Ovary (tissue), 10 donors: ENCODE measurements at places on chromosomes 6 and 20. TPM values are rescaled to one million over a fixed set of nuclear protein-coding genes. Genes with fewer than 3 reads are reported as not detected.

DNA sequence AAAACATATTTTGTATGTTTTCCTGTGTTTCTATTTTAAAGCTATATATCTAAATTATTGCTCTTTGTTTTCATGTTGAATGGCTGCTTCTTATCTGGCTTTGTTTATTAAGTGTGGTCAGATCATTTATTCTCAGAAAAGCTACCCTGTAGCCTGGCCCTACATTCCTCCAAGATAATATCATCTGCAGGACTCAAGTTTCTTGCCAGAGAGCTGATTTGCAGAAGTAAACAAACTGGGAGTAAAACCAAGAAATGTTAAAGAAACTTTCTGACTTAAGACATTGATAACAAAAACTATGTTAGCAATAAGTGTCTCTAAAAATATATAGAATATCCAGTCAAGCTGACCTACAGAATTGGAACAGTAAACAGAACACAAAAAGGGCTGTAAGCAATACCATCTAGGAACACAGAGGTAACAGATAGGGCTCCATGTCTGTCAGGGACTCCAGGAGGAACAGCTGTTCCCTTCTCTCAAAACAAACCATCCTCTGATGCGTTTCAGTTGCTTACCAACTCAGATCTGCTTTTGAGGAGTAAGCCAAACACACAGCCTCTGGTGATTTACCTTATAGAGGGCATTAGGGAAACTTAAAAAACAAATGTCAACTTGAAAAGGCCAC, 17.5 kb upstream of the CEP85L start:
- no peaks in the 10 kb centered on the region for H3K36me3 ChIP-seq
- H3K4me3 ChIP-seq = no peak overlapping the region
- H3K27ac ChIP-seq = no peak overlapping the region
- no peaks in the 10 kb centered on the region for H3K27me3 ChIP-seq
- no peak for DNase-seq

DNA sequence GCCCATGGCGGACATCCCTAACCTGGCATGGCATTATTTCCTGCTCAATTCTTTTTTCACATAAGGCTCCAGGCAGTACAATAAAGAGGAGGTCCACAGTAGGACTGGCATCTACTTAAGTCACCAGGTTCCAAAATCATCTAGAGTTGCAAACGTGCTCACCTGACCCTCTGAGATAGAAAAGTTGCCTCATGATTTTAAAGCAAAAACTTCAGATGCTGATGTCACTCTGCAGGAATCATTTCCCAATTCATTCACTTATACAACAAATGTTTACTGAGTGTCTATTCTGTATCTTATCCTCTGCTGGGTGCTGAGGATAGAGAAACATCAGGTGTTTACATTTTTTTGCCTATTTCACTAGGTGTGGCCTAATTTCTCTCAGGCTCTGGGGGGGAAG, 2.2 kb downstream of the ADGRF4 start:
- no peak overlapping the region for H3K27ac ChIP-seq
- H3K4me3 ChIP-seq = no peak overlapping the region
- no peaks in the 10 kb centered on the region for H3K36me3 ChIP-seq
- DNase-seq = no peak
- H3K4me1 ChIP-seq = no peaks in the 10 kb centered on the region
- H3K27me3 ChIP-seq = no peaks in the 10 kb centered on the region

- no peaks in the 10 kb centered on the region for H3K27me3 ChIP-seq
- DNase-seq = no peak
- H3K27ac ChIP-seq = no peak overlapping the region
- H3K36me3 ChIP-seq = no peaks in the 10 kb centered on the region
Measured at GRCh38 chr6:147231589-147231988, 27.4 kb downstream of the STXBP5 start.

GRCh38 chr20:57450419-57450818, 59.2 kb downstream of the RBM38 start:
- no peaks in the 10 kb centered on the region for H3K27me3 ChIP-seq
- no peak overlapping the region for H3K27ac ChIP-seq
- DNase-seq = no peak
- H3K4me3 ChIP-seq = no peak overlapping the region

GRCh38 chr6:44606504-44606903, 219.0 kb downstream of the CDC5L start:
- no peak overlapping the region for H3K4me3 ChIP-seq
- no peaks in the 10 kb centered on the region for H3K4me1 ChIP-seq
- H3K27me3 ChIP-seq = no peaks in the 10 kb centered on the region
- H3K27ac ChIP-seq = no peak overlapping the region
- DNase-seq = no peak
- H3K36me3 ChIP-seq = no peaks in the 10 kb centered on the region

DNA sequence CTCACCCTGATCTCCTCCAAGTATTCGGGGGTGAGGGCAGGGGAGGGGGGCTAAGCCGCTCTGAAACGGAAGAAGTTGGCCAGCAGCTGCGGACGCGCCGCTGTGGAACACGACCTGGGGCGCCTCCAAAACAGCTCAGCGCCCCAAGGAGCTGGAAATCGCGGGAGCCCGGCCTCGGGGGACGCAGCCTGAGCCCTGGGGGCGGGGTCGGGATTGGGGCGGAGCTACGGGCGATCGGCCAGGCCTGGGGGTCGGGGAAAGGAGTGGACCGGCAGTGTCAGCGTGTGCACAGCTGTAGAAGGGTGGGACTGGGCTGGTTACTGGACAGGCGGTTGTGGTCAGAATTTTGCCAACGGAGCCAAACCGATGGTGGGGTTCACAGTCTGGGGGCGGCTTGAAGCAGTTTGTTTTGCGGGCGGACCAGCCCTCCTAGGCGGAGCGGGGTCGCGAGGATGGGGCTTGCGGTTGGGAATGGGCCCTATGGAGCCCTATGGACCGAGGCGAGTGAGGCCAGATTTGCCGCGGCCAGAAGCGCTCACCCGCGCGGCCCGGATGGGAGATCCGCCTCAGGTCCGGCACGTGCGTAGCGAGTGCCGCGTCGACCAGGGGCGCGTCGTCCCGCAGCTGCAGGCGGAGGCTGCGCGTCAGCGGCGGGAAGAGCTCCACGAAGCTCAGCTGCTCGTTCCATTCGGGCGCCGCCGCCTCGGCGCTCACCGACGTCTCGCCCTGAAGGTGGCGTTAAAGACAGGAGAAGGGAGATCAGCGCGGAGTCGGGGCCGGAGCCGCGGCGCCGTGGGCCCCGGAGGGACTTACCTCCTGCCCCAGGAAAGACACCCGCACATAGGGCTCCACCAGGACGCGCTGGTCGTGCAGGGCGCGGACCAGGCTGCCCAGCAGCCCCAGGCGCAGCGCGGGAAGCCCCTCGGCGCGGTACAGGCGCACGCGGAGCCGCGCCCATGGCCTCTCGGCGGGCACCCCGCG, 14.3 kb upstream of the SPAG4 start:
- no peaks in the 10 kb centered on the region for H3K36me3 ChIP-seq
- H3K27me3 ChIP-seq = no peaks in the 10 kb centered on the region
- DNase-seq = peak; percentile 88
- peaks cover 6% of the 10 kb centered on the region for H3K4me1 ChIP-seq

DNA sequence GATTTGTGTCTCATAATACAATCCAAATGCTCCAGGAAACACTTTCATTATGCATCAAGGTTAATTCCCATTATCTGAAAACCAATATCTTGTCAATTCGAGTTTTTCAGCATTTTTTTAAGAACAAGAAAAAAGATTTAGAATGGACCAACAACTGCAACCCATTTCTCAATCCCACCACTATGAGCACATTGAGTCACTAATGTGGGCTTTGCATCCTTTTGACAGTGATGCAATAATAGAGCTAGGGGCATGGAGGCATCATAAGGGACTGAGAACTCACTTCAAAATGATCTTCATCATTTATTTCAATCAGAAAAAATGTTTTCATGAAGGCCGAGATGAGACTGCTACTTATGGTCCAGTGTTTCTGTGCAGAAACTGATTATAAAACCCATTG, 74.8 kb upstream of the DEFB112 start:
- no peak overlapping the region for H3K4me3 ChIP-seq
- DNase-seq = no peak
- H3K36me3 ChIP-seq = no peaks in the 10 kb centered on the region
- H3K4me1 ChIP-seq = no peaks in the 10 kb centered on the region
- no peak overlapping the region for H3K27ac ChIP-seq

GRCh38 chr6:165799391-165800153, 136.5 kb upstream of the PDE10A start:
- H3K27ac ChIP-seq = no peak overlapping the region
- DNase-seq = no peak
- H3K27me3 ChIP-seq = no peaks in the 10 kb centered on the region
- H3K4me1 ChIP-seq = peaks cover 2% of the 10 kb centered on the region
- H3K36me3 ChIP-seq = no peaks in the 10 kb centered on the region

GRCh38 chr6:133764008-133764753, 124.7 kb upstream of the TCF21 start:
- no peak for DNase-seq
- H3K4me1 ChIP-seq = peaks cover 16% of the 10 kb centered on the region
- H3K36me3 ChIP-seq = no peaks in the 10 kb centered on the region

- H3K4me3 ChIP-seq = no peak overlapping the region
- H3K4me1 ChIP-seq = no peaks in the 10 kb centered on the region
- no peak overlapping the region for H3K27ac ChIP-seq
- no peak for DNase-seq
Measured at GRCh38 chr6:49743429-49743828, 759 bp downstream of the CRISP3 start.

DNA sequence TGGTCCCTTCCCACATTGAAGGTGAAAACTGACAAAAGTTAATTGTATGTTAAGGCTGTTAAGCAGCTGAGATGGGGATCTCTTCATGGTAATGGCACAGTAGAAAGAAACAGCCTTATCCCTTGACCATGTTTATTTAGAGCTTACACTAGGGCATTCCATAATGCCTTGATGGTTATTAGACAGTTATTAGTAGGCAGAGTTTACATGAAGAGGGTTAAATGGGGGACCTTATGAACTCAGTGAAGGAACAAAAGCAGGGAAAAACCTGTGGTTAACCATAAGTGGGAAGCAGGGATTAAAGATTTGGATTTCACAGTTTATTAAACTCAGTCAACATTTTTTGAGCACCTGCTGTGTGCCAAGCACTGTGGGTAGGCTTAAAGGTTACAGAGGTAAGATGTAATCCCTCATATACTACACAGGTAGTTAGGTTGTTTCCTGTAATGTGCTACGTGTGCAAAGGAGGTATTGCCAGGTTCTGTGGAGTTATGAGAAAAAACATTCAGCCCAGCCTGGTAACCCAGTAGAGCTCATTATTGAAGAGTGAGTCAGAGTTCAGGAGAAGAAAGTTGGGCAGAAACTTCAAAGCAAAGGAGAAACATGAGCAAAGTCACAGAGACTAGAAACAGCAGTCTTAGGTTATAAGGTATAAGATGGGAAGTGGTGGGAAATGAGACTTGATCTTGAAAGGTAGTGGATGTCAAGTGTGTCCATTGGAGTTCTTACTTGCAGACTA, 32.3 kb upstream of the GNRH2 start:
- DNase-seq = no peak
- no peaks in the 10 kb centered on the region for H3K27me3 ChIP-seq
- H3K27ac ChIP-seq = no peak overlapping the region
- no peak overlapping the region for H3K4me3 ChIP-seq

- no peaks in the 10 kb centered on the region for H3K27me3 ChIP-seq
- no peak for DNase-seq
- no peaks in the 10 kb centered on the region for H3K4me1 ChIP-seq
- H3K27ac ChIP-seq = no peak overlapping the region
Measured at GRCh38 chr20:37564388-37565133, 36.9 kb upstream of the BLCAP start.

GRCh38 chr20:41776421-41776820, 158.2 kb upstream of the CHD6 start:
- H3K4me1 ChIP-seq = no peaks in the 10 kb centered on the region
- DNase-seq = no peak
- H3K4me3 ChIP-seq = no peak overlapping the region
- no peaks in the 10 kb centered on the region for H3K36me3 ChIP-seq
- no peak overlapping the region for H3K27ac ChIP-seq
- H3K27me3 ChIP-seq = no peaks in the 10 kb centered on the region

GRCh38 chr6:55943329-55943728, 67.9 kb upstream of the BMP5 start:
- no peaks in the 10 kb centered on the region for H3K27me3 ChIP-seq
- H3K27ac ChIP-seq = no peak overlapping the region
- no peaks in the 10 kb centered on the region for H3K4me1 ChIP-seq

DNA sequence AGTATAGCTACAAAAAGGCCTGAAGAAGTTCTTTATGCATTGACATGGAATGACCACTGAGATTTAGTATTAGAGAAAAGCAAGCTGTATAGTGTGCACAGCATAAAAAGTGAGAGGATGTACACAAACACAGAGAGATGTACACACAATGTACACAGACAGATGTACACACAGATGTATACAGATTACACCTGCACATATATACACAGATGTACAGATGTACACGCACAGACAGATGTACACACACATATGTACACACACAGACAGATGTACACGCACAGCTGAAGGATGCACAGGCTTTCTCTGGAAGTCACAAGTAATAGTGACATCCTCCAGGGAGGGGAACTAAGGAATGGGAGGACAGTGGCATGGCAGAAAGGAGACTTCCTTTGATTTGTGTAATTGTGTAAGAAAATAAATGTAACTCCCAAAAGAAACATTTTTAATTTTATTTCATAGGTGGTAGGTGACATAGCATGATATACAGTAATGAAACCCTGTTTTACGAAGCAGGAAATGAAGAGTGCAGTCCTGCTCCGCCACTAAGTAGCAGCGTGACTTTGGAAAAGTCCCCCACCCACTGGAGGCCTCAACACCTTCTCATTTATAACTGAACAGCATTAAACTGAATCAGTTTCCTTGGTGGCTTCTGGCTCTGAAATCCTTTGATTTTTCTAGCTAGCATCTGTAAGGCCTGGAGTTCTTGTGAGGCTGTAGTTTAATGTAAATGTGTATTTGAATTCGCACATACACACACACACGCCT, 14.1 kb downstream of the NFATC2 start:
- DNase-seq = no peak
- no peaks in the 10 kb centered on the region for H3K4me1 ChIP-seq

GRCh38 chr20:58457083-58457695, 58.0 kb downstream of the APCDD1L start:
- H3K27me3 ChIP-seq = no peaks in the 10 kb centered on the region
- no peak overlapping the region for H3K27ac ChIP-seq
- no peak overlapping the region for H3K4me3 ChIP-seq

DNA sequence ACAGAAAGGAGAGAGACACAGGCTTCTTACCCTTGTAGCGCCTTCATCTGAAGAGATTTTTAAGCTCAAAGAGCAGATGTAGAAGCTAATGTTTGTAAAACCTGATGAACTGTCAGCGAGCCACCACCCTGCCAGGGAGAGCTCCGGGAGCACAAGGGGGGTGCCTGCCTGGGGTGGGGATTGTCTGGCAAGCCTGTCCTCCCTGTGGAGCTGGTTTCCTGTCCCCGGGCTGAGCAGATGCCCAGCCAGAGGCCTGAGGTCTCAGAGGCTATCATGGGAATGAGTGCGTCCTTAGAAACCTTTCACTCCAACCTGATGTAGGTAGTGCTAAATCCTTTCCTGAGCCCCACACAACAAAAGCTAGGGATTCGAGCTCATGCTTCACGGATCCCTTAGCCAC, 41.9 kb upstream of the NR2E1 start:
- H3K4me1 ChIP-seq = peaks cover 5% of the 10 kb centered on the region
- H3K27me3 ChIP-seq = no peaks in the 10 kb centered on the region
- no peaks in the 10 kb centered on the region for H3K36me3 ChIP-seq
- H3K27ac ChIP-seq = no peak overlapping the region

- H3K4me3 ChIP-seq = no peak overlapping the region
- no peaks in the 10 kb centered on the region for H3K4me1 ChIP-seq
- H3K27ac ChIP-seq = no peak overlapping the region
- no peaks in the 10 kb centered on the region for H3K36me3 ChIP-seq
- DNase-seq = no peak
Measured at GRCh38 chr6:48765352-48765961, 654.5 kb upstream of the PTCHD4 start.

Gene TMC2
- not detected for total RNA-seq

Gene INSM1
- total RNA-seq = not detected

Gene SPATS1
- total RNA-seq = 1.4 TPM

Gene SNAI1
- total RNA-seq = 1.7 TPM

Gene MCHR2
- not detected for total RNA-seq

Gene C20orf144
- total RNA-seq = not detected

Gene SLC4A11
- total RNA-seq = 0.92 TPM

Gene HSPA12B
- total RNA-seq = 7.4 TPM
